ENCODE measurements at places on chromosomes 4 and X. TPM values are rescaled to one million over a fixed set of nuclear protein-coding genes. Genes with fewer than 3 reads are reported as not detected.
A peak's percentile ranks its signal among the peaks of the same experiment; 100 is the strongest.

DNA sequence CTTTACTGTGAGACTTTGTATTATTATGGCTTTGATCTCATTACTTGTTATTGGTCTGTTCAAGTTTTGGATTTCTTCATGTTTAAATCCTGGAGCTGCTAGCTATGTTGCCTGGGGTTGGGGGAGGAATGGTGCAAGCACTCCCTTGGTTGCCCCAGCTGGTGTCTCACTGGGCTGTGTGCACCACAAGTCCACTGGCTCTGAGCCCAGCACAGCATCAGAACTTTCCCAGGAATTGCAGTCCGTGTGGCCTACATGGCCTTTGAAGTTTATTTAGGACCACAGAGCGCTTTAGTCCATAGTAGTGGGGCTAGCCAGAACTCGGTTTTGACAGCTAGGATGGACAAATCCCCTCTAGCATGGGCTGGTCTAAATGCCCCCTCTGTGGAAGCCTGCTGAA, 278.8 kb upstream of the RPS6KA3 start:
- DNase-seq: no peak

DNA sequence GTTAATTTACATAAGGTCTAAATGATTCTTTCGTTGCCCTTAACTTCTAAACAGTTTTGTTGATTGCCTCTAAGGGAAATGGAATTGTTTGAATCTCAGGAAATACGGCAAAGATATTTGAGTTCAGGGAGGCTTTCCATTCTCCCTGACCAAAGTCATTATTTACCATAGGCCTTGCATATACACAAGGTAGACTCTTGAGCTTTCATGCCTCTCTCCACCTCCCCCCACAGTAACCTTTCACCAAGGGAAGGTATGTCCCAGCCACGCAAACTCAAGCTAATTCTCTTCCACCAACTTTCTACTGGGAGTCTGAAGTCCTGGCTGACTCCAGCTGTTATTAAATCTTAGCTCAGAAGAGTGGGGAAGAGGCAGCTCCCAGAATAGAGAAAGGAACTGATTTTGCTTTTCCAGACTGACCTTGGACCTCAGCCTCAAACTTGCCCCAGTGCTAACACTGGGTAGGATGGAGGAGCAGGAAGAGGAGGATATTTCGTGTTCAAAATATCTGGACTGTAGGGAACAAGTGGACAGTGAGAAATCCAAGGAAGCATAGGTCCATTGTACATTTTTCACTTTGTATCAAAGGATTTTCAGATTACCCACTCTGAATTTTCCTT, 1.4 kb downstream of the IGSF1 start:
- no peak for DNase-seq

GRCh38 chrX:141945426-141945825, 41.7 kb downstream of the MAGEC1 start:
- no peak for DNase-seq

- DNase-seq: no peak
These were observed 102.3 kb upstream of the NUDT6 start for GRCh38 chr4:123024710-123025109.

GRCh38 chrX:39577985-39578869, 519.5 kb downstream of the BCOR start:
- DNase-seq: peak; percentile 28

- DNase-seq: no peak
These were observed 191.3 kb downstream of the KCNIP4 start for GRCh38 chr4:21757248-21757647.

DNA sequence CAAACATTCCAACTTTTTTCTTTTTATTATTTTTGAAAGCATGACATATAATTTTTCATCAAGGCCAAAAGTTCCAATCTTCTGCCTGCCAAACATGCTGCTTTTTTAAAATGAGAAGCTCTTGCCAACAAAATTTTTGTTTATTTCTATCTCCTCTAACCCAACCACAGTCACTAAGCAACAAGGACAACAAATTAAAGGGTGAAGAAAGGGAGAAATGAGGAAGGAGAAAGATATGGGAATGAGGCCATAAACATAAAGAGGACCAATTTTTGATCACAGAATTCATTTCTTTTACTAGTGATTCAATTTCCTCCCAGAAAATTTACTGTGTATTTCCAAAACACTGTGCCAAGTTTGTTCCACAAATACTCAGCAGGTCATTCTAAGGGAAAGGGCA, 537.0 kb upstream of the DIAPH2 start:
- DNase-seq: no peak

GRCh38 chr4:3368841-3369760, 72.7 kb upstream of the HGFAC start:
- DNase-seq: peak; percentile 16

DNA sequence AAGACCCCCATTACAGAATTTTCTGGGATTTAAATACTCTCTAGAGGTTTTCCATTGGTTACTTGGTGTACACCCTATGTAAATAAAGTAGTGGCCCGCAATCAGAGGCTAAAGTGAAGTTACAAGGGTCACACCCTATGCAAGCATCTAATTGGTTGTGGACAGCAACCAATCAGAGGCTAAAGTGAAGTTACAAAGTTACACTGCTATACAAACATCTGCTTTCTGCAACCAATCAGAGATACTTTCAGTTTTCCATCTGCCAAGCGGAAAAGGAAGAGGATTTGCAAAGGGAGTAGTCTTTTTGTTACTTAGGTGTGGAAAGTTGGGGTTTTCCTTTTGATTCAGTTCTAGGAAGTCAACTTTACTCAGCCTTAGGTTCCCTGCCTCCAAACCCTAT, 2.0 kb upstream of the ATRX start:
- DNase-seq: no peak

DNA sequence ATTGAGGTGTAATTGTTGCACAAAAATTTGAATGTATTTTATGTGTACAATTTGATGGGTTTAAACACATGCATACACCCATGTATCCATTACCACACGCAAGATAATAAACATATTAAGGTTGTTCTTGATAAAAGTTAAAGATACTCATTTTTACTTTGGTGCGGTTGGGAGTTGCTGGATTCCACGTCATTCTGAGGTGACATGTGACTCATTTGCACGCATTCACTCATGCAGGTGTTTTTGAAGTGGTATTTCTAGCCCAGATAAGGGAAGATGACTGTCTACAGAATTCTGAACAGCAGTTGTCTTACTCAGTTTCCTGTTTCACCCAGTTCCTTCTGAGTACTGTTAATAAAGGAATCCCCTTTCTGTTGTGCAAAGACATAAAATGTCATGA, 142.0 kb downstream of the RTL3 start:
- DNase-seq: no peak

Gene PSAPL1
- total RNA-seq: not detected

Gene CPLX1
- 15.1 TPM for total RNA-seq

Gene TADA2B
- total RNA-seq: 19.0 TPM

Gene SATL1
- total RNA-seq: not detected

Gene SLC6A14
- total RNA-seq: not detected

Gene RBM47
- total RNA-seq: 22.3 TPM

Gene BRCC3
- 4.1 TPM for total RNA-seq

All from uterus (tissue), 4 donors.